ENCODE measurements at places on chromosomes 6 and 20.

DNA sequence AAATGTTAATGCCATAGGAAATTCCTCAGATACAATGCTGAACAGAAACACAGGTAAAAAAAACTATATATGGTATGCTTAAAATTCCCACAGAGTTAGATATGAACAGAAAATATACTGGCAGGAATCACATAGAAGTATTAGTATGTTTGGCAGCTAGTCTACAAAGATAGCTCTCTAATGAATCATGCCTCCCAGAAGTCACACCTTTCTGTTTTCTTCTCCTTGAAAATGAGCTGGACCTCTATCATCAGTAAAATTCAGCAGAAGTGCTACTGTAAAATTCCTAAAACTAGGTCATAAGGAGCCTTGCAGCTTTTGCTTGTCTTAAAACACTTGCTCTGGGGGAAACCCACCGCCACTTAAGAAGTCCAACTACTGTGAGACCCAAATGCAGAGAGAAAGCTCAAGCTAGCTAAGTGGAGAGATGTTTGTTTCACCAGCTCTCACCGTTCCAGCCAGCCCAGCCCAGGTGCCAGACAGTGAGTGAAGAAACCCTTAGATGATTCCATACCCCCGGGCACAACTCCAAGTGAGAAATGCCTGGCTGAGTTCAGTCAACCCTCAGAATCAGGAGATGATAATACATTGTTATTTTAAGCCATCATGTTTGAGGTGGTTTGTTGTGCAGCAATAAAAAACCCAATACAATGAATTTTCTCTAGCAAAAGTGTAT lies 43.0 kb downstream of the TSPYL4 start:
- DNase-seq = no peak

DNA sequence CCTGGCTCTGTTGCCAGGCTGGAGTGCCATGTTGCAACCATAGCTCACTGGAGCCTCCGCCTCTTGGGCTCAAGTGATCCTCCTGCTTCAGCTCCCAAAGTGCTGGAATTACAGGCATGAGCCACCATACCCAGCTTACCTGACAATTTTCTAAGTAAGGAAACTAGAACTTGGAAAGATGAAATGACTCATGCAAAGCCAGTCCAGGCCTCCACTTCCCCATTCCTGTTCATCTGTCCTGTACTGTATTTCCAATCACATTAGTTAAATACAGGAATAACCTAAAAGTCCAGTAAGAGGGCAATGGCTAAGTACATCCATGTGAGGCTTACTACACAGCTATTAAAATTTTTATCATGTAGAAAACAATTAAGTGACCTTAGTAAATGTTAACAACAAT lies 8.3 kb upstream of the ADGB start:
- DNase-seq = no peak

GRCh38 chr6:11682561-11682975 lies 96.0 kb downstream of the ADTRP start:
- DNase-seq = no peak

DNA sequence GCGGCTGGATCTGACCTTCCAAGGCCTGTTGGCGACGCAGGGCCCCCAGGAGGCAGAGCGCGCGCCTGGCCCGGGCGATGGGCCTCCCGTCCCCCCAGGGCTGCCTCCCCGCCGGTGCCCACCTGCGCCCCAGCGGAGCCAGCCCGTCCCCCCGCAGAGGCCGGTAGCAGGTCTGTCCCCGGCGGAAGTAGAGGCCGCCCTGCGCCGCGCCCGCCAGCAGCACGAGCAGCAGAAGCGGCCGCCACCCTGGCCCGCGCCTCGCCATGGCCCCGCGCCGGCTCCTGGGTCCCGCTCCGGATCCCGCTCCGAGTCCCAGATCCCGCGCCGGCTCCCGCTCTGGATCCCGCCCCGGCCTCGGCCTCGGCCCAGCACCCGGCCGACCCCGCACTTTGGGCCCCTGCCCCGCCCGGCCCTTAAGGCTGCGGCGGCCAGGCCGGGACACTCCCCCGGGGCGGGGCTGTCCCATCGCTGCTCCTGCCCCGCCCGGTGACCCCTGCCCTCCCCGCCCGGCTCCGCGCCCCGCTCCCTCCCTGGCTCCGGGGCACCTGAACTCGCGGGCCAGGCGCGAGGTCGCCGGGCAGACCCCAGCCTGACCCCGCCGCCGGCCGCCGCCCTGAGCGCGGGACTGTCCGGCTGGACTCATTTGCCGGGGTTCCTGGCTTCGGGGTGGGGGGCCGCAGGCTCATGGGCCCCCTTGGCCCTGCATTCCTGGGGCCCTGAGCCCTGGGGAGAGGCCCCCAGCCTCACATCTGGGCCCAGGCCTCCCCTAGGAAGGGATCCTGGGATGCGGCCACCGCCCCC lies at the start of gene CTSZ:
Gene CTSZ (minus strand): TSS at position 391 of the 801 bp plus-strand sequence. CDS start 126 bp downstream, at position 265.
- peak; percentile 79 for DNase-seq

DNA sequence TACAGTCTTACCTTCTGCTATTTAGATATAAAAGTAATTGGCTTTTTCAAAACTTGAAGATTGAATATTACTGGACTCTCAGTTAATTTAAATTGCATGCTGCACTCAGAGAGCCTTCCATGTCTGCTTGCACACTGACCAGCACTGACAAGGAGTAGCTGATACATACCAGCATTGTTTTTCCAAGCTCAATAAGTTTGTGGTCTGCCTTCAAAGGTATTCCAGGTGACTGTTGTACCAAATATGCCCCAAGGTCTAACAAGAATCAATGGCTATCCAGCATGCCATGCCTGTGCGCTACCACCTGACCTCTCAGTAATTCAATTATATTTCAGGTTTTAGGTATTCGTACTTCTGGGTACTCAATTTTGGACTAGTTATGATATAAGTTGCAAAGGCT lies 30.0 kb downstream of the BEND6 start:
- no peak for DNase-seq

GRCh38 chr6:128757961-128758360 lies 125.0 kb upstream of the LAMA2 start:
- no peak for DNase-seq

- DNase-seq = no peak
Measured at GRCh38 chr6:153125032-153125431, 6.0 kb downstream of the RGS17 start.

- DNase-seq = no peak
Measured at GRCh38 chr20:18904624-18905023, 91.0 kb downstream of the SCP2D1 start.

DNA sequence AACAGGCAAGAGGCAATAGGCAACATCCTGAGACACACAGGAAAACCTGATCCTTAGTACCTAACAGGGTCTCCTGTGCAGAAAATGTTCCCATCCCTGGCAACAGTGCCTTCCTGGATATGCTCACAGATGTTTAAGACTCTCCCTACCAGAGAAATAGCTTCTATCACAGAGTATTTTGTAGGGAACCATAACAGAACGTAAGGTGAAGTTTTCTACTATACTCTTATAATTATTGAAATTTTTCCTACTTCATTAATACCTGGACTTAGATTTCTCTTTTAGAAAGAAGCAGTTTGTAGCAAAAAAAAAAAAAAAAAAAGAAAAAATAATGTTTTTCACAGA lies 33.5 kb upstream of the LGSN start:
- DNase-seq = no peak

- no peak for DNase-seq
Measured at GRCh38 chr6:71220466-71220865, 68.1 kb upstream of the OGFRL1 start.

- DNase-seq = no peak
Measured at GRCh38 chr6:52661551-52661950, 9.4 kb upstream of the TMEM14A start.
